ENCODE measurements at places on chromosomes 4 and X.

GRCh38 chr4:141375855-141376254 is 155.2 kb downstream of the ZNF330 start:
- DNase-seq = no peak

DNA sequence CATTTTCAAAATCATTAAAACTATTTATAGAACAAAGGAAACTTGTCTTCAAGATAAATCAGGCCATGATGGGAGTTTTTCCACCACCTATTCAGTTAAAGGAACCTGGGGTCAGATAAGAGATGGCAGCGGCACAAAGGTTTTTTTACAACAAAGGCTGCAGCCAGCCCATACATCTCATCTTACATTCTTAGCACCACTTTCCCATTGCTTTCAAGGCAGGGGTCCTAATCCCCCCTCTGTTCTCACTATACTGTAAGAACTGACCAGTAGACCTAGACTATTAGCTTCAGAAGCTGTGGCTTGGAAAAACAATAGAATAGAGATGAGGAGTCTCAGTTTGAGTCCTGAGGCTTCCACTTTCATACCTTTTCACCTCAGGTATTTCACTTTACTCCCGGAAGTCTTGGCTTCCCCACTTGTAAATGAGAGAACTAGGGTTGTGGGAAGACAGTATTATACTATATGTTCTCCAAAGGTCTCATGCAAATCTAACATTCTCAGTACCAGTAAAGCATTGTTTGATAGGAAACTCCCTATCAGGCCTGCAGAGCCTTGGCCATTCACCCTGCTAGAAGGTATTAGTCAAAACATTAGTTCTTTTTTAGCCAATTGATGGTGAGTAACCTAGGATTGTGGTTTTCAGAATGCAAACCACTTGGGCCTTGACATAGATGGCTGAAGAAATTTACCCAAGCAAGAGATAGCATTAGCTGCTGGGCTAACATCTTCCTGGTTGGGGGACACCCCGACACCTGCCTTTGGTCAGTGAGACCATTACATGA is 182.9 kb upstream of the PBDC1 start:
- no peak for DNase-seq

DNA sequence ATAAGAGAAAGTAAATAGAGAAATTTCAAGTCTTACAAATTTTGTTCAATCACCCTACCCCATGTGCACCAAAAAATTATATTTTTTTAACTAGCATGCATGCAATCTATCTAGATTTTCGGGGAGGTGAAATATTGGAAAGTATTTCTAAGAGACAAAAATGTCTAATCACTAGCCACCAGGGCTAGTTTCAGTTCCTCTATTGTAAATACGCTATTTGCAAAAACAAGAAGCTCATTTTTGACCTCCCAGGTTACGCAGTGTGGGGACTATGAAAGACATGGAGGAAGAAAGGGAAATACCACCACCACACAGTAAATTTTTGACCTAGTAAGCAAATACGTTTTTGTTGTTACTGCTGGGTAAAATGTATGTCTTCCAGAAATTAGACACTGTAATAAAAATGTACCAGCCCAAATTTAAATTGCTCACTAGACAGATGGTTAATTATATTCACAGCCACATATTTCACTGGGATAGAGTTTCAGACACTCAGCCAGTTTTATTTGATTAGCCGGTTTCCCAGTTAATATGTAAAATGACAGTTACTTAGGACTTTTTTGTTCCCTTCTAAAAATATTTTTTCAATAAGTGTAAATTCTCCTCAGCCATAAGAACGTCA is 2.2 kb downstream of the NEXMIF start:
- DNase-seq = no peak

DNA sequence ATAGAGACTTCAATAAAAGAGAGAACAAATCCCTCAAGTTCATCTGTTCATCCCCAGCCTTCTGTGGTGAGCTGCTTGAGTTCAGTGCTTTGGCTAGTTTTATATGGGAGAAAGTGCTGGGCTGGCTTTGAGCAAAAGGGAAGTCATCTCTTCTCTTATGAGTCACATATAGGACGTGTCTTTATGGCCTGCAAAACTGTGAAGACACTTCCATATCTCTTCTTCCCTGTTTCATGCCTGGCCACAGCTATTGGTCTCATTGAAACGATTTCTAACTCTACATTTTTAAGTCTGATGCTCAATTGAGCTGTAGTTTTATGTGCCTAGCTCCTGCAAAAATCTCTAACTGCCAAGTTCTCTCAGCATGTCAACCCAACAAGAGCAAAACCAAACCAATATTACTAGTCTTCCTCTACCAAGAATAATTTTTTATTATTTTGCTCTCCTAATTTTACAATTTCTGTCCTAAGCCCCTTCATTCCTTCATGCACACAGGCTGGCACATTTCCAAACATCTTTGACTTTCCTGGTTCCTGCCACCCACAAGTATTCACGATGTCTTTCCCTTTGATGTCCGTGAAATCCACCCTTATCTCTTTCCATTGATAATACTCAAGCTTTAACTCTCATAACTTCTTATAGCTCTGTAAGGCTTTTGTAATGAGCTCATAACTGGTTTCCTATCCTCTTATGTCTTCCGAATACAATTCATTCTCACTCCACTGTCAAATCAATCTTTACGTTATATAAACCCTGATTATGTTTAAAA is 165.3 kb downstream of the BTC start:
- no peak for DNase-seq

- DNase-seq = no peak
Observed at GRCh38 chrX:55489314-55490009, at the start of gene USP51. TSS of gene USP51 (minus strand) at chrX:55489848. CDS start at chrX:55488939, 909 bp downstream.

DNA sequence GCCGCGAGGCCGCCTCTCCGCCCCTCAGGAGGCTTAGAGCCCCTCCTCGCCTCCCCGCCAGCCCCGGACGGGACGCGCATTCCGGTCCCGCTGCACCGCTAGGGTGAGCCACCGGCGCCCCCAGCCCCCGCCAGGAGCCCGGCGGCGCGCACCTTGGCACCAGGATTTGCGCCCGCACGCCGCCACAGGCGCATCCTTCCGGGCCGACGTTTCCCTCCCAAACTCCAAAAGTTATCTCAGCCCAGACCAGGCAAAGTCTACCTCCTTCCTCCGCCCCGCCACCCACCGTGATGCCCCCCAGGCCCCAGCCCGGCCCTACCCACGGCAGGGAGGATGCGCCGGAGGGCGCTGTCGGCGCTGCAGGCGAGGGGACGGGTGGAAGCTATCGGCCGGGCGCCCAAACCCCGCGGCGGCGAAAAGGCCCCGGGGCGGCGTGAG is 538 bp downstream of the SCML2 start:
- no peak for DNase-seq

- DNase-seq = no peak
Observed at GRCh38 chrX:41837270-41837944, 85.9 kb downstream of the CASK start.

DNA sequence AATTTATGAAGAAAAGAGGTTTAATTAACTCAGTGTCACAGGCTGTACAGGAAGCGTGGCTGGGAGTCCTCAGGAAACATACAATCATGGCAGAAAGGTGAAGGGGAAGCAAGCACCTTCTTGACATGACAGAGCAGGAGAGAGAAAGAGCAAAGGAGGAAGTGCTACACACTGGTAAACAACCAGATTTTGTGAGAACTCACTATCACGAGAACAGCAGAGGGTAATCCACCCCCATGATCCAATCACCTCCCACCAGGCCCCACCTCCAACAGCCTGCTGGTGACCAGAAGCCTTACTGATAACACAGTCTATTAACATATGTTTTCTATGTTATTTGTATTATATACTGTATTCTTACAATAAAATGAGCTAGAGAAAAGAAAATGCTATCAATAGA is 254.8 kb downstream of the PCDH10 start:
- DNase-seq = no peak

- no peak for DNase-seq
Observed at GRCh38 chr4:149885896-149886295, 70.3 kb upstream of the IQCM start.

DNA sequence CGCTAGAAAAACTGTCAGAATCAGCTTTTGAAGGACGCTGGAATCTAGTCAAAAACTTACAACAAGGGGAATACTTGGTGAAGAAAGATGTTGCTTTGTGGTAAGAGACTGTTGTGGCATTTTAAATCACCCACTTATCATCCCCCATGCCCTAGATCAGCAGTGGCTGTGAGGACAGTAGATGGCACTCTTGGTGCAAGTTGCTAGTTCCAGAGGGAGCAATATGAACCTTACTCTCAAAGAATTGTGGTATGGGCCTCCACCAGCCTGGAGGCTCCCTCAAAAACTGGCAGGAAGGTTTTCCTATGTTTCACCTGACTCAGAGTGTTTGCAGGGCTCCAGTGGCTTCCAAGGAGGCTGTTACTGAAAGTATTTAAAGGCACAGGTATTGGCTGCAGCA is 37.7 kb upstream of the SLC16A2 start:
- no peak for DNase-seq

DNA sequence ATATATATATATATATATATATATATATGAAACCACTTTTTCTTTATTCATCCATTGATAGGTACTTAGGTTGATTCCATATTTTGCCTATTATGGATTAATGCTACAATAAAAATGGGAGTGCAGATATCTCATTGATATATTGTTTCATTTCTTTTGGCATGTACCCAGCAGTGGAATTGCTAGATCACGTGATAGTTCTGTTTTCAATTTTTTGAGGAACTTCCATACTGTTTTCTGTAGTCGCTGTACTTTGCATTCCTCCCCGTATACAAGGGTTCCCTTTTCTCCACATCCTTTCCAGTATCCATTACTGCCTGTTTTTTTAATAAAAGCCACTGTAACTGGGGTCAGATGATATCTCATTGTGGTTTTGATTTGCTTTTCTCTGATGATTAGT is 124.6 kb downstream of the GABRB1 start:
- DNase-seq = no peak

- DNase-seq = no peak
Observed at GRCh38 chr4:153987291-153987690, 198.4 kb upstream of the SFRP2 start.
